H1 (cell line): ENCODE measurements at places on chromosomes 1 and 21.

DNA sequence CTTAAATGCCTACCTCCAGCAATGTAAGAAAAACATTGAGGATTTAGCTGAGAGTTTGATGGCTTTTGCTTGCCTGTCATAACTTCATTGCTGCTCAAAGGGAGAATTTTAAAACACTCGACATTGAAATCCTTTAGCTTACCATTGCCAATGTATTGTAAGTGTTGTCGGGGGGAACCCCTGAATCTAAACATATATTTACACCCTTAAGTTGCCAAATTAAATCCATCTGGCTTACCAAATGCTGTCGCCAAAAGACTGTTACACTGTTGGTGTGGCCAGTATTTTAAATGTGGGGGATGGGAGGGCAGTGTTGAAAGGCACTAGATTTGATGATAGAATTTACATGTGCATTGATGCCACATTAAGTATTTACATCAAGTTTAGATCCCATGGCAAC, 24.9 kb upstream of the C1orf105 start:
- H3K27ac ChIP-seq, result no peak overlapping the region
- H3K4me1 ChIP-seq, result peaks cover 15% of the 10 kb centered on the region
- no peak for DNase-seq
- no peaks in the 10 kb centered on the region for H3K27me3 ChIP-seq
- no peaks in the 10 kb centered on the region for H3K36me3 ChIP-seq
- H3K4me3 ChIP-seq, result no peak overlapping the region

DNA sequence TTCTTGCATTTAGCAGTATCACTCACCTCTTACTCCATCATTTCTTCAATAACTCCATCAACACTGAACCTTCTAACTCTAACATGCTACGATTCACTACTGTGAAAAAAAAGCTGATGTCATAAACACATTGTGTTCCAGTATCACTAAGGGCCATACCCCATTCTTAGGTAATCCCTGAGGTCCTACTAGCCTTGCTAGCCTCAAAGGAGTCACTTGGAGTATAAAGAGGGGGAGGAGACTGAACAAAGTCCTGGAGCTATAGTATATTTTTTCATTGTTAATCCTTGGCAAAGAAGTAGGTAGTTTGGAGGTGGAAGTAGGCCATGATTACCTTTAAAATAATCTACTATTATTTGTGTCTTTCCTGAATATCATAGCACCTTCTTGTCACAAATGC, at the start of gene SLC44A5:
SLC44A5 (minus strand) TSS at position 101 of the 400 bp plus-strand sequence. CDS start 69,667 bp downstream, outside the sequence.
- H3K4me1 ChIP-seq, result no peaks in the 10 kb centered on the region
- no peak within 1 kb of the TSS for H3K27ac ChIP-seq
- H3K36me3 ChIP-seq, result no peaks in the 10 kb centered on the region
- no peak for DNase-seq

DNA sequence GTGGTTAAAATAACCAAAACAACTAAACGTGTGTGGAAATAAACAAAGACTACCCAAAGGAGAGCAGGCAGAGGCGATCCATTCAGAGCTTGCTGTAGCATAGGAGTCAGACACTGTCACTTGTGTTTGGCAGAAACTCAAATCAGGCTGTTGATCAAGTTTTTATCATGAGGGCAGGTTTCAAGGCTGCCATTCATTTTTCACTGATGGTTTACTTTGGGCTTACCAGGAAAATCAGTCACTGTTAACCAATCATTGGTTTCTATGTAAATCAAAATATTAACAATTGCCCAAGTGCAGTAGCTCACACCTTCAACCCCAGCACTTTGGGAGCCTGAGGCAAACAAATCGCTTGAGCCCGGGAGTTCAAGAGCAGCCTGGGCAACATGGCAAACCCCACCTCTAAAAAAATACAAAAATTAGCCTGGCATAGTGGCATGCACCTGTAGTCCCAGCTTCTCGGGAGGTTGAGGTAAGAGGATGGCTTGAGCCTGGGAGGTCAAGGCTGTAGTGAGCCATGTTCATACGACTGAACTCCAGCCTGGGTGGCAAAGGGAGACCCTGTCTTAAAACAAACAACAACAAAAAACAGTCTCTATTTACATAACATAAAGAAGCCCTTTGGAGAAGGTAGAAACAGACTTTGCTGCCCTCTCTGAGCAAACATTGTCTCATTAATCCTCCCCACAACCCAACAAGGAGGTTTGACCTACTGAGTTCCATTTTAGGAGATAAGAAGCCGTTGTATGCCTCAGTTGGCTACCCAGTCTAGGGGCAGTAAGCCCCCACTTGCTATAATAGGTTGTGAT, 21.1 kb upstream of the ETS2 start:
- no peaks in the 10 kb centered on the region for H3K36me3 ChIP-seq
- H3K27me3 ChIP-seq, result no peaks in the 10 kb centered on the region
- peaks cover 4% of the 10 kb centered on the region; the same call in 1 of the 2 replicates for H3K4me1 ChIP-seq

DNA sequence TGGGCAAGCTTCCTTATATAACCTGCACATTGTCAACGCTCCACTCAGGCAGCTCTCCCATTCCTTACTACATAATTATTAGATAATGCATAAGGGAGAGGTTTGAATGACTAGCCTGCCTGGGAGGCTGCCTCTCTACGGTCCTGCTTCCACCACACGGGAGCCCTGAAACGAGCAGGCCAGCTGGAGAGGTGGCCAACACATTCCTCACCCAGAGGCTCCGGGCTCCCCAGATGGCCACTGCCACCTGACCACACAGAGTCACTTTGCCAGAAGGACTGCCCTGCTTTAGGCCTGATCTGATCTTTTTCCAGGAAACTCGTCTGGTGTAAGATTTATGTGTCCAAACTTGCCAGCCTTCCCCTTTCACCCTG, 27.9 kb downstream of the HIVEP3 start:
- DNase-seq, result no peak
- no peak overlapping the region for H3K4me3 ChIP-seq
- no peaks in the 10 kb centered on the region for H3K27me3 ChIP-seq

DNA sequence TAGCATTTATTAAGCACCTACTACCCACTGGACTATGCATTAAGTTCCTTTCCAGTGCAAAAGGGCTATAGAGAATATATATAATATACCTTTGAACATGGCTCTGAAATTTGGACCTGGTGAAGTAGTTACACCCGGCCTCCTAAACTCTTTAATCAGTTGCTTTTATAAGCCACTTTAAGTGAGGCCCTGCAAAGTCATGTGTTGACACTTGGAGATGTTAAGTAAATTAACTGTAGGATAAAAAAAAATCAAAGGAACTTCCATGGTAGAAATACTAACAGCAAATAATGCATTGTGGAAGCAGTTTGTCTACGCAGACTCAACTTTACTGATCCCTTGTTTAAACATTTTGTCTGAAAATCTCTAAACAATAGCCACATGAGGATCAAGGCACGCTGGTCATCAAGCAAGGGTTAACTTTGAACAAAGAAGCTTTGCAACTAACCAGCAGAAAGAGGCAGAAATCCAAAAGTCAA, 283.9 kb downstream of the VAV3 start:
- no peak overlapping the region for H3K4me3 ChIP-seq
- no peaks in the 10 kb centered on the region for H3K27me3 ChIP-seq
- no peak overlapping the region for H3K27ac ChIP-seq
- H3K4me1 ChIP-seq, result no peaks in the 10 kb centered on the region
- DNase-seq, result no peak
- no peaks in the 10 kb centered on the region for H3K36me3 ChIP-seq

- H3K27ac ChIP-seq, result no peak overlapping the region
- H3K27me3 ChIP-seq, result no peaks in the 10 kb centered on the region
- H3K4me3 ChIP-seq, result no peak overlapping the region
- no peak for DNase-seq
- no peaks in the 10 kb centered on the region for H3K4me1 ChIP-seq
- peaks cover 12% of the 10 kb centered on the region; the same call in 1 of the 2 replicates for H3K36me3 ChIP-seq
These were observed 26.7 kb downstream of the CDC7 start for GRCh38 chr1:91527266-91527765.

- no peaks in the 10 kb centered on the region for H3K4me1 ChIP-seq
- no peak overlapping the region for H3K27ac ChIP-seq
- no peaks in the 10 kb centered on the region for H3K27me3 ChIP-seq
These were observed 25.7 kb downstream of the TMEM69 start for GRCh38 chr1:45713711-45714110.

DNA sequence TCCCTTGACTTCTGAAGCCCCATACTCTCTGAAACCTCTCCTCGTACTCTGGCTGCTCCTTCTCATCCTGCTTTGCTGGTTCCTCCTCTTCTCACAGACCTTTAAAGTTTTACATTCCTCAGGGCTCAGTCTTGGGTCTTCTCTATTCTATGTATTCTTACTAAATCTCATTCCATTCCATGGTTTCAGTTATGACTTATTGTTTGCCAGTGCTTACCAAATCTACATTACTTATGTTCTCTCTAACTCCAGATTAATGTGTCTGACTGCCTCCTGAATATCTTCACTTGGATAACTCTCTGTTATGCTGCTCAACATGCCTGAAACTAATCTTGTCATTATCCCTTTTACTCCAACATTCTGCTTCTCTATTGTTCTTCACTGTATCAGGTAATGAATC, 5.4 kb upstream of the SLC35D1 start:
- no peaks in the 10 kb centered on the region for H3K27me3 ChIP-seq
- no peak overlapping the region for H3K27ac ChIP-seq
- H3K4me3 ChIP-seq, result no peak overlapping the region
- no peaks in the 10 kb centered on the region for H3K36me3 ChIP-seq

DNA sequence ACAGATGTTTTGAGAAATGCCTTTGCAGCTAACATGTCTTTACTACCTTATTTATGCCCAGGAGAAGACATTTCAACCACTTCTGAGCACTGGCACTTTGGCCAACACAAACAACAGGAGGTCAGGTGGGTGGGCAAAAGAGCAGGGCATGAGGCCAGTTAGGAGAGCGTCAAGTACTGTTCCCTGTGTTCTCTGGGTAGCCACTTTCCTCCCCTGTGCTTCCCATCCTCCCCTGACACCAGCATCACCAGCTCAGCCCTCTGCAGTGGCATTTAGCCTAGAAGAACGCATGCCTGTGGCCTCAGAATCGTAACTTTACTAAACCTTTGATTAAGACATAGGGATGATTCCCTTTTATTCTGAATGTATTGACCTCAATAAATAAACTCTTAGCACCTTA, 18.3 kb downstream of the BTG2 start:
- DNase-seq, result no peak
- no peak overlapping the region for H3K4me3 ChIP-seq
- H3K36me3 ChIP-seq, result no peaks in the 10 kb centered on the region
- no peaks in the 10 kb centered on the region for H3K27me3 ChIP-seq
- H3K27ac ChIP-seq, result no peak overlapping the region
- H3K4me1 ChIP-seq, result peaks cover 13% of the 10 kb centered on the region

GRCh38 chr1:217076902-217077301, 353.7 kb upstream of the ESRRG start:
- H3K27ac ChIP-seq, result no peak overlapping the region
- no peaks in the 10 kb centered on the region for H3K27me3 ChIP-seq
- no peaks in the 10 kb centered on the region for H3K4me1 ChIP-seq
- DNase-seq, result no peak
- H3K36me3 ChIP-seq, result no peaks in the 10 kb centered on the region

DNA sequence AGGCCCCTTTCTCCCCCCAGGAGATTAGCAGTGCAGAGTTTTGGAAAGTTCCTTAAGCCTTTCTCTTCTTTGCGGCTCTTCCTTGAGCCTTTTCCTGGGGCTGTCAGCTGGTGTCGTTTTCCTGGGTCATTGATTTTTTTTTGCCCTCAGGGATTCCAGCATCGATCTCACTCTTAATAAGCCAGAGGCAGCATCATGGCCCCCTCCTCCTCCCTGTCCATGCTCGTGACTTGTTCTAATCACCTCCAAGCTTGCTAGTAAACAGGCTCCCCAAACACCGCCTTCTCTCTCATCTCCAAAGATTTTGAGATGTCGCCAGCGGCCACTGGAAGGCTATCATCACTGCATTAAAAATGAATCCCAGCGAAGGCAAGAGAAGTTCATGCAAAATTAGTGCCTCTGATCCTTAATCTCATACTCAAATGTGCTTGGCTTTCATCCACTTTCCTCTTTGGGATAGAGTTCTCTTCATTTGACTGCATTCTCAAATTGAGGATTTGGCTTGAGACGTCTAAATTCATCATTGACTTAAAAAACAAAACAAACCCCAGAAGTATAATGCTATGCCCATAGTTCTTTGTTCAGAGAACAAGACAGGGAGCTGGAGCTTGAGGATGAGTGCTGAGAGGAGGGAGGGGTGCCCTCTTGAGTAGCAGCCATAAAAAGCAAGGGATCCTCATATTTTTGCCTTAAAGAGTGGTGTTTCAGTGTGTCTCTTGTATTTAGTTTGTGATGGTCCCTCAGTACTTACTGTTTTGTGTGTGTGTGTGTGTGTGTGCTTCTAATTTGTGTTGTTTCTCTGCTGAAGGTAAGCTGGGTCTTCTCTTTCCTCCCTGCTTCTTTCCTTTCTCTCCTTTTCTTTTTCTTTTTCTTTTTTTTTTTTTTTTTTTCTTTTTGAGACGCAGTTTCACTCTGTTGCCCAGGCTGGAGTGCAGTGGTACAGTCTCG, 3.2 kb downstream of the EVA1C start:
- no peak for DNase-seq
- no peak overlapping the region for H3K4me3 ChIP-seq
- H3K36me3 ChIP-seq, result no peaks in the 10 kb centered on the region
- H3K27ac ChIP-seq, result no peak overlapping the region

GRCh38 chr1:235105051-235106043, 23.3 kb downstream of the TOMM20 start:
- H3K4me3 ChIP-seq, result no peak overlapping the region
- H3K27ac ChIP-seq, result no peak overlapping the region
- H3K4me1 ChIP-seq, result no peaks in the 10 kb centered on the region; the same call in 1 of the 2 replicates
- DNase-seq, result no peak

DNA sequence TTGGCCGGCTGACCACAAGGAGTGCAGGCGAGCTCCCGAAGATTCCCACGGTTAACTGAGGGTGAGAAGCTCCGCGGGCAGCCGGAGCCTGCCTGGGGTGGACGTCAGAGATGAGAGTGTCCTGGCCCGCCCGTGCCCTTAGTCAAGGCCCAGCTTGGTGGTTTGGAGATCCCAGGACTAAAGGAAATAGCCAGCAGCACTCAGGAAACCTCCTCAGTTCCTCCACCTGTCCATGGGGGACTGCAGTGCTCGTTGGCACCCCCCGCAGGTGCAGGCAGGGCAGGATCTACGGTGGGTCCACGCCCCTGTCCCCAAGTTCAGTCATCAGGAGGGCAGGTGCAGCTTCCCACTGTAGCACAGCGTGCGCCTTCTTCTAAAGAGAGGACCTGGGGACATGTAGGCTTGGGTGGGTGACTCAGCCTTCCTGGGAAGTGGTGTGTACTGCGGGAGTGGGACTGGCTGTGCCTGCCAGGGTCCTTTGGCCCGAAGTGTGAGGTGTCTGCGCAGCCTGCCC, 32.5 kb downstream of the SLX9 start:
- H3K4me3 ChIP-seq, result no peak overlapping the region
- H3K27me3 ChIP-seq, result no peaks in the 10 kb centered on the region
